ENCODE measurements at places on chromosomes 6 and 20.

- DNase-seq: no peak
Measured at GRCh38 chr6:105791583-105792318, 294.4 kb upstream of the PRDM1 start.

GRCh38 chr20:41428285-41428684 is 61.7 kb upstream of the EMILIN3 start:
- peak; percentile 11 for DNase-seq

GRCh38 chr20:52991830-52992229 is 19.7 kb downstream of the TSHZ2 start:
- DNase-seq: no peak

DNA sequence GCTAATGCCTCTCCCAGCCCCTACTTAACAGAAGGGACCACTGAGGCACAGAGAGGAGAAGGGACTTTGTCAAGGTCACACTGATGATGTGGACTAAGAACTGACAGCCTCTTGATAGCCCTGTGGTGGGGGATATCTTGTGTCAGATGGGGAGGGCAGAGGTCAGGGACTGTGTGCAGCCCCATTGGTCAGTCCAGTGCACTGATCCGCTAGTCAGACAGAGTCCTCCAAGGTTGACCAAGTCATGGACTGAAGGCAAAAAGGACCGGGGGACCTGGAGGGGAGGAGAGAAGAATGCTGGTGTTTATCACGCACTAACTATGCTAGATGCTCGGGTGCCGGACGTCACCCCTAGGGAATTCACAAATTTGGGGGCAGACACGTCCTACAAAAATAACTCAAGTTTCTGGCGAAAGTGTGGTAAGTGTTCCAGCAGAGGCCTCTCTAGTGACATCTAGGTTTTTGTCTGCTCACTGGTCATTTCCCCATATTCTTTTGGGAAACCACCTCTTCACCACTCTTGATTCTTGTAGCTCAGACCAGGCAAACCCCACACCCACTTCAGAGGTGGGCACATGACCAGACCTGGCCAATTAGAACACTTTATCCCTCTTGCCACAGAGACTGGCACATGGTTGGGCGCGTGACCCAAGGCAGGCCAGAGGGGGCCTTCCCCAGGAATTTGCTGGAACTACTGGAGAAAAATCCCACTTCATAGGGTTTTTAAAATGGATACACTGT is 21.0 kb downstream of the TCF15 start:
- no peak for DNase-seq

- no peak for DNase-seq
Measured at GRCh38 chr6:131163886-131164285, 28.6 kb downstream of the AKAP7 start.

GRCh38 chr6:149443411-149444181 is 41.2 kb downstream of the ZC3H12D start:
- DNase-seq: no peak

GRCh38 chr6:163416557-163417253 is 2.2 kb downstream of the QKI start:
- no peak for DNase-seq

DNA sequence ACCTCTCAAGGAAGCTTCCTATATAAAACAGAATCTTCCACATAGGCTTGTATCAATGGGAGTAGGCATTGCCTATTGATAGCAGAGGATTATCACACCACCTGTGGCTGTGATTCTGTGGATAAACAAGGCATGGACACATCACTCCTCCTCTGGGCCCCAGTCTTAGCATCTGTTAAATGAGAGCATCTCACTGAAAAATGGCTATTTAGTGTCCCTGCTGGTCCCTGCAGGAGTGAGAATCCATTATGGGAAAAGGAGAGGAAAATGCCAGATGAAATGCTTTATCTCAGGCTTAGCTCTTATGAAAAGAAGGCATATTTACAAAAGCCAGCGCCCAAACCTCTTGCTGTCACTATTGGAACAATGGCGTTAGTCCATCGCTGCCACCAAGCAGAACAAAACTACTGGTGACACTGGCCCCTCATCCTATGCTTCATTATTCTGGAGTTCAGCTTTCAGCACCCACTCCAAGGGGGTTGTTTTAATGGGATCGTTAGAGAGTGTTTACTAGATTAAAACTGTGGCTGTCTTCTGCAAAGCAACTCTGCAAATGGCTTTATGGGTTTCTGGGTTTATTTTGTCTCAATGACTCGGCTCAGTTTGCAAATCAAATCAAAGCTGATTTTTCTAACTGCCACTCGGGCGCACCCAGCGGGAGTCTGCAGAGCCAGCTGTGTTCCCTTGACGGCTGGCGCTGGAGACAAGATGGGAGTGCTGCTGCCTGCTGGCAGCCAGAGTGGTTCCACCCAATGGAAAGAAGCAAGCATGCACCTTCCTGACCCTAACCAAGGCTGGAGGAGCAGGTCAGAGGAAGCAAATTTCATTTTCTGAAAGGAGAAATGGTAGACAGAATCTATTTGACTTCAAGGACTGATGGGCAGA is 658.8 kb upstream of the CHD6 start:
- DNase-seq: no peak

- DNase-seq: no peak
Measured at GRCh38 chr20:965956-966355, 36.2 kb downstream of the RSPO4 start.

DNA sequence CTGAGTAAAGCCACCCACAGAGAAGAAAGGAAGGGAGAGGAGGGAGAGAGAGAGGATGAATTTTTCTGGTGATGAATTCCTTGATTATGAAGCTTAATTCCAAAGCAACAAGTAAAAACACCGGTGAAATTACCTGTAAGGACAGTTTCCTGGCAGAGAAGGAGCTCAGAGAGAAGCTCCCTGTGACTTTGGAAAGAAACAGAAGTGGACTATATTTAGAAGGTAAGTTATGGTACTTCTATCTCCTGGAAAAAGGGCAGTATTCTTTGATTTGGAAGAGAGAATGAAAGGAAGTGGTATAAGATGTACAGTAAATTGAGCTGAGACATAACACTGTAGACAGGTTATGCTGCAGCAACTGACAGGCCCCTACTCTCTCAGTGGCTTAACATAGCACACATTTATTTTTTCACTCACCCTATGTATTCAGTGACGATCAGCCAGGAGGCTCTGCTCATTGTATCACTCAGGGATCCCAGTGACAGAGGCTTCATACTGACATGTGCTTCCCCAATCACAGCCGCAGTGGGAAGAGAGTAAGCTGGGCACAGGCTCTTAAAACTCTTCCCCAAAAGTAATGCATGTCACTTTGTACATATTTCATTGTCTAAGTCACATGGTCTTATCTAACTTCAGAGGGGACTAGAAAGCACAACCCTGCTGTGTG is 349.5 kb downstream of the BTBD9 start:
- no peak for DNase-seq

- no peak for DNase-seq
Measured at GRCh38 chr6:128600397-128600951, 80.1 kb upstream of the PTPRK start.

- no peak for DNase-seq
Measured at GRCh38 chr6:142909686-142910085, 35.3 kb downstream of the HIVEP2 start.

DNA sequence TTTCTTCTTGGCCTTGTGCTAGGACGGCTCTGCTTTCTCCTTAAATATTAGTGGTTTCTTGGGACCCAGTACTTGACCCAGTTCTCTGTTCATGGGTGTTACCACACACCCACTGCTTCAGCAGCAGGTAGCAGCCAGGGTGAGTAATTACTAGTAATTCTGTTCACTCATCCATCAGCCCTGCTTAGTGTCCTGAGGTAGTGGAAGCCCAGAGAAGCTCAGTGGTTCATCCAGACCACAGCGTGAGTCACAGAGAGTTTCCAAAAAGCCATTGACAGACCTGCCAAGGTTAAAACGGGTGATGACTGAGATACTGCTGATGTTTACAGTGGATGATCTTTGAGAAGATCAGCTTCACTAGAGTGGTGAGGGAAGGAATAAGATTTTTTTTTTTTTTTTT is 51.7 kb upstream of the HINT3 start:
- peak; percentile 12 for DNase-seq

DNA sequence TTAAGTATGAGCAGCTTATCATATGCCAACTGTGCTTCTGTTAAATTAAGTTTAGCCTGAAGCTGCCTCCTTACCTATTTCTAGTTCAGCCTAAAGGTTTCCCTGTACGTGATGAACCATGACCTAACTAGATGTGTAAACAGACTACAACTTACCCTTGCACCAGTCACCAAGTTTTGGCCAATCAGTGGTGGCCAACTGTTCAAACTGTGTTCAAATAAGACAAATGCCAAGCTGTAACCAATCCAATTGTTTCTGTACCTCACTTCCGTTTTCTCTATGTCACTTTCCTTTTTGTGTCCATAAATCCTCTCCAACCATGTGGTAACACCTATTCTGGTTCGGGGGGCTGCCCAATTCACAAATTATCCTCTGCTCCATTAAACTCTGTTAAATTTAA is 6.0 kb upstream of the SLC2A10 start:
- no peak for DNase-seq

- peak; percentile 72 for DNase-seq
Measured at GRCh38 chr6:31270788-31271640, 878 bp downstream of the HLA-C start.

GRCh38 chr6:12760911-12761310 is 44.3 kb downstream of the PHACTR1 start:
- DNase-seq: no peak

GRCh38 chr6:74585753-74586152 is 620.1 kb downstream of the COL12A1 start:
- DNase-seq: no peak

DNA sequence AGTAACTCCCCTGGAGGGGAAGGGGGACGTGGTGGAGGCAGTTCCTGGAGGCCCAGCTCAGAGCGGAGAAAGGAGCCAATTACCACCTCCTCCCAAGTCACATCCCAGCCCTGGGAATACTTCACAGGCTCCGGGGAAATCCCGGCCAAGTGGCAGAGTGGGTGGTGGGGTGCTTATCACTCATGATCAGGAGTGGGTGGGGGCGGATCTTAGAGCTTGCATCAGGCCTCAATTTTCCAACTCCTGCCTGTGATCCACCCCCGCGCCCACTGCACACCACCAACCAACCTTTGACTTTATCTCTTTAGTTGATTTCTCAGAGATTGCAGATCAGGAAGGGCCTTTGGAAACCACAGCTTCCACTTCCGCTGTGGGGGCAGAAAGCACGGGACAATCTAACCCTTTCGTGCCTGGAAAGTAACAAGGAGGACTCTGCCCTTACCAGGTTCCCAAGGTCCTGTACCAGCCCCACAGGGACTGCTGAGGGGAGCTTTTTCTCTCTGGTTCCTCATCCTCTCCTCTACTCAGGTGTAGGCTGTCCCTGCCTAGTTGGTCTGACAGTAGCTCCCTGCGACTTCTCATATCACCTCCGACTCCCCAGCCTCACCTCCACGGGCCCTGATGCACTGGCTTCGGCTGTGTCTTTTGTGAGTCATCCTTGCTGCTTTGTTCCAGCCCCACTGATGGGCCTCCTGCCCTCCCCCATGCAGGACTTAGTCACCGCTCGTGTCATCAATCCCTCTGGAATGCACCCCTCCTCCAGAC is 24.9 kb upstream of the IER3 start:
- DNase-seq: peak; percentile 83

DNA sequence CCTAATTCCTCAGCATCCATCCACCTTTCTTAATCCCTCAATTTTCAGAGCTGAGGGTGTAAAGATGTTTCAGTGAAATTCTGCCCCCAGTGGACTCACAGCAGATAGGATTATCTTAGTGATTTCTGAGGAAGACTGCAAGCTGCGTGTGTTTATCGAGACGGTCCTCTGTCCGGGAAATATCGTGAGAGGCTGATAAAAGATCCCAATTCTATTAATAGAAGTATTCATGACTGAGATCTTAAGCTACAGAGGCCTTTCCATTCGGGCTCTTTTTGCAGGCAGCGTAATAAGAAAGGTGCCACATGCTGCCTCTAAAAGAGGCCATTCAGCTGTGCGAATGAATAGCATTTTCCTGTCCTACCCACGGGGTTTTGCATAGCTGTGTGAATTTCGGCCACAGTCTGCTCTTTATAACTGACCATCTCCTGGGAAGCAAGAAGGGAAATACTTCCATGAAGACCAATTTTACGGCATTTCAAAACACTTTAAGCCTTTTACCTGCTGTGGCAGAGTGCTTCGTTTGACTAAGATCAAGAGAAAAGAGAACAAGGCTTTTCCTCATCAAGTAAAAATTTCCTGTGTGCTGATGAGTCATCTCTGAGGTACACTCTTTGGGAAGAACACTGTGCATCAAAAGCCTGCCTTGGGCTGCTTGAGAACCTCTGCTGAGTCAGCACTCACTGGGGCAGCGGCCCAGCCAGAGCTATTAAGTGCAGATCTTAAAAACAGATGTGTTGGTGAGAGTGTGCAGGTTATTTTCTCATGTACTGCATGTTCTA is 208.8 kb downstream of the ARHGAP18 start:
- peak; percentile 29 for DNase-seq

DNA sequence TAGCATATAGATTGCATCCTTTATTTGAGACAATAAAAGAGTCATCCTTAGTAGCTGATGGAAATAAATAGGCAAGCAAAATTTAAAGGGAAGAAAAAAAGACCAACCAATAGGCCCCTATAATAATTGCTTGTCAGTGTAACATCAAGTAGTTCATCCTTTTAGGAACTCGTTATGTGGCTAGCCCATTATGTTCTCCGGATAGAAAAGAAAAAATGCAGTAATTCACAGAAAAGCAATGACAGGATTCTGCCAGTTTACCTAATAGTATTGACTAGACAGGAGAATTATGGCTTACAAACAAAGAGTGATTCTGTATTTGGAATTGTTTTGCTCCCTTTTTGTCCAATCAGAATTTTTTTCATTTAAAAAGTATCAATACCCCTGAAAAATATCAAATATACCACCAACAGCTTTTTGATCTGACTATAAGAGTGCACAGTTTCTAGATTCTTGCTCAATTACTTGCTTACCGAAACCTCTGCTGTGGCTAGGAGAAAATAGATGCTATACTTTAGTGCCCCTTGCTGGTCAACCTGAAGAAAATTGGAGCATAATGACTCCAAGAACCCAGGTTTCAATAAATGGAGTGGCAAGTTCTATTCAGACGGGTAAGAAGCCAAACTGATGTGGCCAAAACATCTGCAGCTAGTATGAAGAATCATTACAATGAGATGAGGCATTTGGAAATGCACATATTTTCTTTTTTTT is 91.5 kb upstream of the SASH1 start:
- no peak for DNase-seq

- DNase-seq: no peak
Measured at GRCh38 chr6:255041-255750, 37.1 kb upstream of the DUSP22 start.

DNA sequence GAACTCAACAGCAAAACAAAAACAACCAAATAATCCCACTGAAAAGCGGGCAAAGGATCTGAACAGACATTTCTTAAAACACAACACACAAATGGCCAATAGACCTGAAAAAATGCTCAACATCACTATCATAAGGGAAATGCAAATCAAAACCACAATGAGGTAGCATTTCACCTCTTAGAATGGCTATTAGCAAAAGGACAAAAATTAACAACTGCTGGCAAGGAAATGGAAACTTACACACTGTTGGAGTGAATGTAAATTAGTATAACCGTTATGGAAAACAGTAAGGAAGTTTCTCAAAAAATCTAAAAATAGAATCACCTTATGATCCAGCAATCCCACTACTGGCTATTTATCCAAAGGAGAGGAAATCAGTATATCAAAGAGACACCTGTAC is 20.9 kb downstream of the FAM8A1 start:
- no peak for DNase-seq

- DNase-seq: no peak
Measured at GRCh38 chr6:75830959-75831885, 82.2 kb downstream of the MYO6 start.

- no peak for DNase-seq
Measured at GRCh38 chr6:100620085-100620840, 155.5 kb upstream of the SIM1 start.
